ENCODE measurements at places on chromosomes 5 and 9.

DNA sequence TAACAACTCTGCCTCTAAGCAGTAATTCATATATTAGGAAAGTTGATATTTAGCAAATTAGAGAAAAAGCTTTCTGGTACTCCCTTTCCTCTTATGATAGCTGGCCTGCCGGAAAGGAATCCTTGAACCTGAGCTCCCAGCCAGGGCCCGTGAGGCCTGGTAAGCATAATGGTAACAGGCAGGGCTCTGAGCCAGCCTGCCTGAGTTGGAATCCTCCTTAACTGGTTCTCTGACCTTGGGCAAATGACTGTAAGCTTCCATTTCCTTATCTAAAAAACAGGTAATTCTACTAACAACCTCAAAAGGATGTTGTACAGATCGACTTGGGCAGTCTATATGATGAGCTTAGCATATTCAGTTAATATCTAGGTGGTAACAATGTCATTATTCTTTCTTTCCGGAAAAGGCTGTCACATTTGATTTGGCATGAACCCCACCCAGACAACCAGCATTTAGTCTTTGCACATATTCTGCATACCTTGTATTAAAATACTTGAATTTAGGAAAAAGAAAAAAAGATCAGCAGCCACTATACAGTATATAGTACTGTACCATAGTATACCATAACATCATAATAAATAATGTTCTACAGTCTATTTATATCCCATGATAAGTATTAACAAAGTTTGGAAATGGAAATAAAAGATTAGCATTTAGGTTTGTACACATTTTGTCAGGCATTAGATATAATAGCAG is 55.7 kb upstream of the MAP3K1 start:
- peak; percentile 54 for DNase-seq

- DNase-seq = no peak
These were observed 291.2 kb downstream of the ADAMTS6 start for GRCh38 chr5:65190328-65191053.

DNA sequence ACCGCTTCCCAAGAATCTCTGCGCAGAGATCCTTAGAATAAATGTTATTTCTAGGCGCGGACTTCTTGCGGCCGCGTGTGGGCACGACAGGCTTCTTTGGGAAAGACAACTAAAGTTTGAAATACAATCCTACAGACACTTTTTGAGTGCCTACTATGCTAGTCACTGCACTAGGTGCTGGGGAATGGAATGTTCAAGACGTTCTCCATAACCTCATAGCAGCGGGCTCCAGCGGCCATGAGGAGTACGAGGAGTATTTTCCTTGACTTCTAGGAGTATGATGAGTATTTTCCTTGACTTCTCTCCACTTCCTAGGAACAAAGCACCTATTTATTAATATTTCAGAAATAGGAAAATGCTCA is 636 bp upstream of the PWWP2A start:
- DNase-seq = no peak

DNA sequence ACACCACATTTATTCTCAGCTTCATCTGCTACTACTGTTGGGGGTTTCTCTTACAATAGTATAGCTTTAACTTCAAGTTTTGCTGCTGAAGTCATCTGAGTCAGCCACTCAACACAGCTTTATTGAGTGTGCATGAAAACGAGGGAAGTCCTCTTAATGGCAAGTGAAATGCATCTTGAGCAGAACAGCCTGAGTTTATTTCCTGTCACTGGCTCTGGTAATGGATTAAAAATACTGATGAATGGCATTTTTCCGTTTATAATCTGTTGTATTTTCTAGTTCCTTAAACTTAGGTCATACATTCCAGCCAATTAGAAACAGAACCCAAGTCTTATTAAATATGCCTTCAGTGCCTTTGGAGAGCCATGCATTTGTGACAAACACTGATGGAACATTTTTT is 238.6 kb downstream of the SLF1 start:
- no peak for DNase-seq

DNA sequence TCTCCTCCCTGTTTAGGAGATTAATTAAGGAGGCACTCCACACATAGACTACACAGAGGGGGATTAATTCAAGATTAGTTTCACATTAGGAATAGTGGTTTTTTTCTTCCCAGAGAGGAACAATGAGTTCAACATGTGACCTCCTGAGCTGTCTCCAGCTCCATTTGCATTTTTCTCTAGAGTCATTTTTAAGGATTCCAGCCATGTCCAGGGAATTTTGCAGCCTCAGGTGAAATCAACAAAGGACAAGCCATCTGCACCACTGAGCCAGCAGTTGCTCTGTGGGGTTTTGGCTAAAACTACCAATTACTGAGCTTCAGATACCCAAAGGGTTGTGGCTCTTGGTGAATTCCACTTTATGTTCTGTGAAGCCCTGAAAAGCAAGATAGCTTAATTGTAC is 258.5 kb upstream of the PPP1R2B start:
- no peak for DNase-seq

GRCh38 chr9:8492024-8492423 is 692.4 kb upstream of the DMAC1 start:
- DNase-seq = no peak

Data from breast epithelium (tissue), 4 donors.